ENCODE measurements at places on chromosomes 3 and 15.
A peak's percentile ranks its signal among the peaks of the same experiment; 100 is the strongest.

DNA sequence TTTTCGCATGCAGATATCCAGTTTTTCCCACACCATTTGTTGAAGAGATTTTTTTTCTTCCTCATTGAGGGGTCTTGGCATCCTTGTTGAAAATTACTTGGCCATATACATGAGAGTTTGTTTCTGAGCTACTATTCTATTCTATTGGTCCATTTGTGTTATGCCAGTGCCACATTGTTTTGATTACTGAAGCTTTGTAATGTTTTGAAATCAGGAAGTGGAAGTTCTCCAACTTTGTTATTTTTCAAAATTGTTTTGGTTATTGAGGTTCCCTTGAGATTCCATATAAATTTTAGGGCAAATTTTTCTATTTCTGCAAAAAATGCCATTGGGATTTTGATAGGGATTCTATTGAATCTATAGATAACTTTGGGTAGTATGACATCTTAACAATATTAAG is 130.3 kb upstream of the PFN2 start:
- no peak for DNase-seq

DNA sequence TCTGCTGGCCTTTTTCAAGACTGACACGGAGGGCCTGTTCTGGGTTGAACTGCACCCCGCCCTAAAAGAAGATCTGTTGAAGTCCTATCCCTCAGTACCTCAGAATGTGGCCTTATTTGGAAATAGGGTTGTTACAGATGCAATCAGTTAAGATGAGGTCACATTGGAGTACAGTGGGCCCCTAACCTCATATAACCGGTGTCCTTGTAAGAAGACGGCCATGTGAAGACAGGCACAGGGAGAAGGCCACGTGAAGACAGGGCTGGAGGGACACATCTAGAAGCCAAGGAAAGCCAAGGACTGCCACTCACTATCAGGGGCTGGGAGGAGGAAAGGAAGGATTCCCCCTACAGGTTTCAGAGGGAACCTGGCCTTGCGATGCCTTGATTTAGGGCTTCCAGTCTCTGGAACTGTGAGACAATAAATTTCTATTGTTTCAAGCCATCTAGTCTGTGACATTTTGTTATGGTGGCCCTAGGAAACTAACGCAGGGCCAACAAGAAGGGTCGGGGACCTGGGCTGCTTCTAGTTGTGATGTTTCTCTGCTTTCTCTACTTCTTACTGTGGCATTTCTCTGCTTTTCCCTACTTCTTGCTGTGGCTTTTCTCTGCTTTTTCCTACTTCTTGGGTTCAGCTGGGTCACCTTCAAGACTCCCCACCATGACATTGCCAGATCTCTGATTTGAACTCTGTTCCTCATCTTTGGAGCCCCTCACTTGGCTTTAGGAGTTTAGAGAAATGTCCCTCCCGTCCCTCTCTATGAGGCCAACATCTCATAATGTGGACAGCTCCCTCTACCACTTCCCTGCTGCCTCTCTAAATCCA is 4.8 kb upstream of the CCDC174 start:
- DNase-seq: no peak

- DNase-seq: no peak
Observed at GRCh38 chr3:112319516-112320276, 13.3 kb upstream of the CD200 start.

- peak; percentile 73 for DNase-seq
Observed at GRCh38 chr3:126083511-126083912, 412 bp downstream of the SLC41A3 start.

GRCh38 chr15:29058903-29059539 is 173.2 kb downstream of the APBA2 start:
- no peak for DNase-seq
